ENCODE measurements at places on chromosomes 3 and 15. TPM values are rescaled to one million over a fixed set of nuclear protein-coding genes. Genes with fewer than 3 reads are reported as not detected.

DNA sequence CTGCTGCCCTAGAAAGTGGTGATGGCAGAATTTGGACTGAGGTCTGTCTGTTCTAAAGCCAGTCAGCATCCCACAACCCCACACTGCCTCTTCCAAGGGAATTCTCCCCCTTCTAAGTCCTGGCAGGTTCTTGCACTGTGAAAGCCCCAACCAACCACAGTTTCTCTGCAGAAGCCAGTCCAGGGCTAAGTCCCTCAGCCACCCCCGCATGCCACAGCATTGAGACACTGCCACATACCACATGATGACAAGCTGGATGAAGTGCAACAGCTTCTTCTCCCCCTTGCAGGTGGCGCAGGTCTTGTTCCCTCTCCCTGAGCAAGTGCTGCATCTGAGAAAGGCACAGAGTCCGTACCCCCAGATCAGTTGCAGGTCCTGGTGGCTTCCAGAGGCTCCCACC is 18.6 kb downstream of the SSUH2 start:
- H3K4me1 ChIP-seq, result peaks cover 27% of the 10 kb centered on the region
- no peaks in the 10 kb centered on the region for H3K36me3 ChIP-seq
- no peak for DNase-seq

DNA sequence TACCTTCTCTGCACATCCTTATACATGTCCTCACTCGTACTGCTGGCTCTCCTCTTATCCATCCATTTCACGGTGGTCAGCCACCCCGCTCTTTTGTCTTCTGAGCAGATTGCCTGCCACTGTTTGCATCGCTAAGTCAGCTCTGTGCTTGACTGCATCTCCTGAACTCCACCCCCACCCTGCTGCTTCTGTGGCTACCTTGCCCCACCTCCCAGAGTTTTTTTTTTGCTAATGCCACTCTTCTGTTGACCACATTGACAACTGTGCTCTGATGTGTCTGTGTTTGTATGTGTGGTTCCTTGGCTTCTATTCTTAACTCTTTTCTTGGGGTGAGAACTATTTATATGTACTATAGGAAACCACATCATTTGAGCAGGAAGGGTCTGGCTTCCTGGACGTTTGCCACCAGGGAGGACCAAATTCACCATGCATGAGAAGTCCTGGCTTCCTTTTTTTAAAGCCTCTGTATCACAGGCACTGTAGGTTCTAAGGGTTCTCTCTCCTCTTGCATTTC is 12.8 kb upstream of the MTMR10 start:
- peaks cover 2% of the 10 kb centered on the region for H3K27me3 ChIP-seq
- no peaks in the 10 kb centered on the region for H3K36me3 ChIP-seq
- DNase-seq, result peak; percentile 64
- no peaks in the 10 kb centered on the region for H3K4me1 ChIP-seq

DNA sequence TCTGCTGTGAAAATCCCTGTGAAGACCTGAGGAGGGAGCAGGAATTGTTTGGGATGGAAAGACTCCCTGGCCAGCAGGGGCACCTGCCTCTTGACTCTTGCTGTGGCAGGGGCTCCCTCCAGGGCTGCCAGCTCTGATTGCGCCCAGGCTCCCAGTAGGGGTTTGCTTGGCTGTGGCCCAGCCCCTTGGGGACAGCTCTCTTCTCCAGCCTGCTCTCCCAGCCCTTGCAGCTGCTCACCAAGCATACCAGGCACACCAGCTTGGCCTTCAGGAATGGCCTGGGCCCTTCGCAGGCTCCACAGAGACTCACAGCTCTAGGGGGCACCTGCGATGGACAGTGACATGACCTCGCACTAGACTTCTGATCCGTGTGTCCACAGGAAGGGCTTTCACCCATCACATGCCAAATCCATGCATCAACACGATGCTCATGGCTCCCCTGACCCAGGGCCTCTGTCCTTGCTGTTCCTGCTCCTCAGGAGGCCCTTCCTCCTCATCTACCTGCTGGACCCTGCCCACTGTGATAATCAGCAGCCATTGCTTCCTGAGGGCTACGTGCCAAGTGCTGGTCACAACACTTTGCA is 61.8 kb downstream of the SCN5A start:
- H3K27ac ChIP-seq, result no peak overlapping the region
- peaks cover 2% of the 10 kb centered on the region for H3K4me1 ChIP-seq
- no peaks in the 10 kb centered on the region for H3K36me3 ChIP-seq
- no peak overlapping the region for H3K4me3 ChIP-seq
- no peaks in the 10 kb centered on the region for H3K27me3 ChIP-seq
- DNase-seq, result peak; percentile 17

DNA sequence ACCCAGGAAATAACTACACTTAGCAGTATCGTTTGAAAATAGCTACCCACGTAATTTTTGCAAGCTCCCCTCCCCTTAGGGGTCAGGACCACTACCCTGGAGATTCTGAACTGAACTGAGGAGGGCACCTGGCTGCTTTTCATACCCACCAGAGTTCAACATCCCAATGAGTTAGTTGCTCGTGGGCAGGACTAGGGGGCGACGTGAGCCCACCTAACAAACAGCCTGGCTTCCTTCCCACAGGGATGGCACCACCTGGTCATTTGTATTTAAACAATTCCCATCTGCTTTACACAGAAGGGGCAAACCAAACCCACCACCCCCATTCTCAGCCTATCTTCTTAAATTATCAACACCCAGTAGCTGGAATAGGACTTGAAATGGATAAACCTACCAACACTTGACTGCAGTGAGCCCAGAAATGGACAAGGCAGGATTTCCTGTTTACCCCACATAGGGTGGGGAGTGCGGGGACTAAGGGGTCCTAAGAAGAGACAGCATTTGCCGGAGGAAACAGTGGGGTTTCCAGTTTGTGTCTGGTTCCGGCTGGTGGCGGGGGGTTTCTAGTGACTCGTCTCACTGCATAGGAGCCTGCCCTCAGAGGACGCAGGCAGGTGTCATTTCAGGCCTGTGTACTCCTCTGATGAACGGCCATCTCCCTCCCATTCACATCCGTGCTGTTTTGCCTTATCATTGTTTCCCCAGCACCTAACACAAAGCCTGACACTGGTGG is 11.6 kb upstream of the VGLL4 start:
- no peak overlapping the region for H3K4me3 ChIP-seq
- no peaks in the 10 kb centered on the region for H3K4me1 ChIP-seq
- H3K27me3 ChIP-seq, result no peaks in the 10 kb centered on the region
- no peak overlapping the region for H3K27ac ChIP-seq
- H3K36me3 ChIP-seq, result no peaks in the 10 kb centered on the region
- no peak for DNase-seq

- H3K27ac ChIP-seq, result no peak overlapping the region
- H3K4me1 ChIP-seq, result peaks cover 23% of the 10 kb centered on the region
- DNase-seq, result peak; percentile 29
- no peaks in the 10 kb centered on the region for H3K36me3 ChIP-seq
These were observed 9.5 kb downstream of the CA12 start for GRCh38 chr15:63372018-63372705.

GRCh38 chr15:53522991-53523390 is 236.5 kb downstream of the WDR72 start:
- H3K4me3 ChIP-seq, result no peak overlapping the region
- peak; percentile 62 for DNase-seq
- no peaks in the 10 kb centered on the region for H3K36me3 ChIP-seq
- H3K27ac ChIP-seq, result no peak overlapping the region

DNA sequence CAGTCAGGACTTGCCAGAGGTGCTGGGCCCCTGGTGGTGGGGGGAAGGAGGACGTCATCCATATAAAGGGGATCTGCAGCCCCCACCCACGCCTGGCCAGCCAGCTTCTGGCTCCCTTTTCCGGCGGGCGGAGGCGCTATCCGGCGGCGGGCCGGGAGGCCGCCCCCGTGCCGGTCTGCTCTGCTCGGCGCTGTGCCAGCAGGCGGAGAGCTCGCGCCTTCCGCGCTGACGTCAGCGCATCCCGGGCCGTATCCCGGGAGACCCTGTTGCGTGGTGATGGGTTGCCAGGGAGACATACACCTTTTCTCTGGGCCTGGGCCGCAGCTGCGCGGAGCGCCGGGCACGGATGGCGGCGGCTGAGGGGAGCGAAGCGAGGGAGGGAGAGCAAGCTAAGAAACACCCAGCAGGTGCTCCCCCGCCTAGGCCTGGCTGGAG is 1.1 kb downstream of the FAM131A start:
- peak overlapping the region; percentile 20 for H3K4me3 ChIP-seq
- peaks cover 42% of the 10 kb centered on the region for H3K4me1 ChIP-seq
- H3K36me3 ChIP-seq, result peaks cover 39% of the 10 kb centered on the region

- peaks cover 8% of the 10 kb centered on the region for H3K36me3 ChIP-seq
- no peak for DNase-seq
- no peaks in the 10 kb centered on the region for H3K4me1 ChIP-seq
- H3K27me3 ChIP-seq, result no peaks in the 10 kb centered on the region
These were observed 135.7 kb upstream of the LRRFIP2 start for GRCh38 chr3:37309921-37310665.

GRCh38 chr3:197590313-197590962 is 34.7 kb upstream of the BDH1 start:
- DNase-seq, result no peak
- H3K27me3 ChIP-seq, result no peaks in the 10 kb centered on the region
- no peak overlapping the region for H3K4me3 ChIP-seq
- no peak overlapping the region for H3K27ac ChIP-seq
- no peaks in the 10 kb centered on the region for H3K4me1 ChIP-seq
- no peaks in the 10 kb centered on the region for H3K36me3 ChIP-seq

DNA sequence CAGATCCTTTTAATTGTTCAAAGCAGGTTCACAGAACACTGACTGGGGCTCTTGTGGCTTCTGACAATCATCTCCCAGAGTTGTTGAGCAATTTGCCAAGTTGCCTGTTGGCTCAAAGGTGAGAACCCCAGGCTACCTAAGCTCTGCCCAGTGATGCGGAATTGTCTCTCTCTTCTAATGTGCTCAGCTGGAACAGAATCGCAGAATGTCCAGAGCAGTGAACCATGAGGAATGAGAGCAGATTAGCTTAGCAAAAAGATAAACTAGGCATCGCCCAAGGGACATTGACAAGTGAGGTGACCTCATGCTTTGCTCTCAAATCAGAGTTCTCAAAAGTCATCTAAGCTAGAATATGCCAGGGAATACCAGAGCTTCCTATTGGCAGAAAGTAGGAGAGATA is 148.1 kb downstream of the WDR76 start:
- no peaks in the 10 kb centered on the region for H3K4me1 ChIP-seq
- no peak overlapping the region for H3K27ac ChIP-seq
- DNase-seq, result no peak

DNA sequence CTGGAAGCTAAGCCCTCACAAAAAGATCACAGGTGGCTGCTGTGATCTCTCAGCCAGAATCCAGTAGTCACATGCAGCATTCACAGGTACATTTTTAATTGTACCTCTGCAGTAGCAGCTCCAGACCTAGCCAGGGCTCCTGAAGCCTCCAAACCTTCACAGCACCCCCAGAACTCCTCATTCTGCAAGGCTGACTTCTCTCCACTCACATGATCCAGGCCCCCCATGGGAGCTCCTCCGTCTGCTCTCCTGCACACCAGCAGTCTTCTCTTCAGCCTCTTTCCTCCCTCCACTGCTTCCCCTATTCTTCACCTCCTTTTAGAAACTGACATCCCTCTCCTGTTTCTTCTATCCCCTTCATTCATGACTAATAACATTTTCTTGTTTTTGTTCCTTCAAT is 13.2 kb upstream of the CPEB1 start:
- no peaks in the 10 kb centered on the region for H3K36me3 ChIP-seq
- no peak for DNase-seq
- no peaks in the 10 kb centered on the region for H3K4me1 ChIP-seq
- H3K4me3 ChIP-seq, result no peak overlapping the region
- H3K27ac ChIP-seq, result no peak overlapping the region

DNA sequence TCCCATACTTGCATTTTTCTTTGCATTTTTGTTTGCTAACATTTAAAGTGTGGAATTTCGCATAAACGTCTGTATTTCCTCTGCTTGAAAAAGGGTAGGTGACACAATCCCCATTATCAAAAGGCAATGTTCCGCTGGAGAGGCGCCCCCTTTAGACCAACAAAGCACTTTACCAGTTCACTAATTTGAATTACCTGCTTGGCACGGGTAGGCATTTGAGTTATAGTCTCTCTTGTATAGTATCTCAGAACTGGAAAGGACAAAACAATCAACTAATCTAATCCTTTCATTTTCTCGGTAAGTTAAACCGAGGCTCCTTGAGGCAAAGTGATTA is 775 bp upstream of the CCDC39 start:
- H3K27ac ChIP-seq, result no peak overlapping the region
- H3K4me1 ChIP-seq, result peaks cover 8% of the 10 kb centered on the region
- peaks cover 19% of the 10 kb centered on the region for H3K27me3 ChIP-seq
- peak; percentile 7 for DNase-seq
- no peaks in the 10 kb centered on the region for H3K36me3 ChIP-seq

- no peak for DNase-seq
- no peaks in the 10 kb centered on the region for H3K36me3 ChIP-seq
- no peak overlapping the region for H3K27ac ChIP-seq
- peaks cover 21% of the 10 kb centered on the region for H3K4me1 ChIP-seq
These were observed 95.7 kb downstream of the PRICKLE2 start for GRCh38 chr3:64129581-64129980.

- no peaks in the 10 kb centered on the region for H3K4me1 ChIP-seq
- no peaks in the 10 kb centered on the region for H3K27me3 ChIP-seq
- no peak overlapping the region for H3K27ac ChIP-seq
- no peak for DNase-seq
- no peak overlapping the region for H3K4me3 ChIP-seq
- H3K36me3 ChIP-seq, result no peaks in the 10 kb centered on the region
These were observed 120.0 kb downstream of the TMCO5A start for GRCh38 chr15:38054488-38054887.

- no peaks in the 10 kb centered on the region for H3K27me3 ChIP-seq
- H3K4me3 ChIP-seq, result no peak overlapping the region
- no peak for DNase-seq
These were observed 127.4 kb downstream of the ATP10A start for GRCh38 chr15:25735550-25736384.

- H3K4me1 ChIP-seq, result peaks cover 41% of the 10 kb centered on the region
- peak; percentile 71 for DNase-seq
- no peak overlapping the region for H3K4me3 ChIP-seq
- H3K27me3 ChIP-seq, result peaks cover 16% of the 10 kb centered on the region
These were observed 145.2 kb downstream of the KLF13 start for GRCh38 chr15:31471731-31472430.

- no peak overlapping the region for H3K27ac ChIP-seq
- H3K4me1 ChIP-seq, result peaks cover 10% of the 10 kb centered on the region
- no peaks in the 10 kb centered on the region for H3K36me3 ChIP-seq
- H3K27me3 ChIP-seq, result no peaks in the 10 kb centered on the region
- no peak overlapping the region for H3K4me3 ChIP-seq
These were observed 103.1 kb upstream of the TNIK start for GRCh38 chr3:171563298-171563697.

The LMAN1L gene
- total RNA-seq, result 0.04 TPM

The MRPS25 gene
- 30.2 TPM for total RNA-seq

The FBN1 gene
- 392 TPM for total RNA-seq

The SNTN gene
- not detected for total RNA-seq

The ATRIP gene
- total RNA-seq, result 6.5 TPM

The NR2F2 gene
- total RNA-seq, result 11.3 TPM

The DUOXA2 gene
- not detected for total RNA-seq

The GOLGA6L9 gene
- 1.1 TPM for total RNA-seq

The FRMD4B gene
- total RNA-seq, result 19.1 TPM
